Large intestine (tissue), 12 donors: ENCODE measurements at places on chromosomes 7 and 10.

GRCh38 chr7:64687249-64687648 is 21.3 kb downstream of the ZNF107 start:
- no peak for DNase-seq

- peak; percentile 55 for DNase-seq
Measured at GRCh38 chr7:73560109-73560835, 2.8 kb upstream of the BCL7B start.

DNA sequence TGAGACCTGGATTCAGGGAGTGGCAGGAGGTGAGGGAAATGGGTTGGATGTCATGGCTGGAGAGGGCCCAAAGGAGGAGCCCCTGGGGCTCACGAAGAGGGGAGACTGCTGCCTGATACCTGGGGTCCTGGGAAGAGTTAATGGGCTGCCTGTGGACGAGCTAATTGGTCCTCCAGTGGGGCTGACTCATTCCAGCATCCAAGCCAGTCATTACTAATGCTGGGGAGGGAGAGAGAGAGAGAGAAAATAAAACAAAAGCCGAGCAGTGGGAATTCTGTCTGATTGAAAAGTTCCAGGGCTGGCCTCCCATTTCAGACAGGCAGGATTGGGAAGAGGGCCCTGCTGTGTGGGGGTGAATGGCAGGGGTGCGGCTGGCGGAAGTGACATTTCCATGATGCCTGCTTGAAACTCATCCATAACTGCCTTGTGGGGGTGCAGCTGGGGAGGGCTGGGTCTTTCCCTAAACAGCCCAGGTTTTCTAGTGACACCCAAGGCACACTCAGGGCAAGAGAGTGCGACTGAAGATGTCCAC is 297.8 kb downstream of the RPS24 start:
- DNase-seq: no peak

DNA sequence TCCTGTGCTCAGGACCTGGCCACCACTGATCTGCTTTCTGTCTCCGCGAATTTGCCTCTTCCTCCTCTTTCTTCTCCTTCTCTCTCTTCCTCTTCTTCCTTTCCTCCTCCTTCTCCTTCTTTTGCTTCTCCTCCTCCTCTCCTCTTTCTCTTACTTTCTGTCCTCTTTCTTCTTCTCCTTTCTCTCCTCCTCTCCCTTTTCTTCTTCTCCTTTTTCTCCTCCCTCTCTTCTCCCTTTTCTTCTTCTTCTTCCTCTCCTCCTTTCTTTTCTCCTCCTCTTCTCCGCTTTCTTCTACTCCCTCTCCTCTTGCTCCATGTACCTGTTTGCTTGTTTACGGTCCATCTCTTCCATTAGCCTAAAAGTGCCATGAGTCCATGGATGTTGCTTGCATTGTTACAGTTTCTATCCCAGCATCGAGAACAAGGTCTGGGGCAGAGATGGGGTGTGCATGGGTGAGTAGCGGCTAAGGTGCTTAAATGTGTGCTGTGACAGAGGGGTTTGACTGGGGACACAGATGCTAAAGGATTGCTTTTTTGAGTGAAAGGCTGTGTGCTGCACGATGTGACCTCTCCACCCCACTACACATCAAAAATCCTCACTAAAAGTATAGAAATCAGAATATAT is 7.7 kb downstream of the SH2D4B start:
- no peak for DNase-seq

DNA sequence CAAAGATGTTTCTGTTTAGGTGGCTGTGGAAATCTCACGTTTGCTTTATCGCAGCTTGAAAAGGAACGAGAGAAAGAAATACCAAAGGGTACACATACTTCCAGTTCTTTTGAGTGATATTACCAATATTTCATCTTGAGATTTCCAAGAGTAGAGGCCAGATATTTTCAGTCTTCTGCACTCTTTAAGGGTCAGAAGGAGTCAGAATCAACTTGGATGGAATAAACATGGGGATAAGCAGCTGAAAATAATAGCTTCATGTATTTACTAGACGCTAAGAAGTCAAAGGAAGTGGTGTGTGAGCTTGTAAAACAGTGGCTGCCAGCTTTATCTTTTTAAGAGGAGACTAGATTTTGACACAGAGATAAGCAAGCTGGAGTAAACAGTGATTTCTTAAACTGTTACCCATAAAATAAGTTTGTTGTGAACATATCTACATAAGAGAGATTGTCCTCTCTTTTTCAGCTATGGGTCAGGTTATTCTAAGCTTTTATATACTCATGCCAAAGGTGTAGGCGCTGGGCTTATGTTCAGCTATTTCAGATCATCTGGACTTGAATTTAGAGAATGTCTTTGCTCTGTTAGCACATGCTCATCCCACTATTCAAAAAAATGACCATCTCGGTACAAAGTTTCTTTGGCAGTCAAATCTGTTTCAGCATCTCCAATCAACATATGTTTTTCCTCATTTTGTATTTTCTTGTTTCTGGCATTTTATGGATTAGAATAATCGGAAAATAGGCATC is 170.8 kb upstream of the TCF7L2 start:
- DNase-seq: no peak

GRCh38 chr10:6328699-6329423 is 126.1 kb downstream of the PFKFB3 start:
- DNase-seq: no peak

DNA sequence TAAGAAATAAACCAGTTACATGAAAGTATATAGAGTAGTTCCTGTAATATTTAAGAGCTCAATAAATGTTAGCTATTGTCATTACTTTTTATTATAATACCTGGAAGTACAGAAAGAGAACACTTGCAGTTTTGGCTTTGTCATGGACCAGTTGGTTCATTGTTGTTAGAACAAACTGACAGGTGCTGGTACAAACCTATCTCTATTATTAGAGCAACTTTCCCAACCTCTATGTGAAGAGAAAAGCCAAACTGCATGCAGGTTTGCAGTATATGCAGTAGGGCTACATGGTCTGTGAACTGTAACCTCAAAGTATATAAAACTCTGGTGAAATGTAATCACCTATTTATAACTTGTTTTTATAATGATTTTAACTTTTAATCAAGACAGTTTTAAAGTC is 20.4 kb downstream of the DNAJC9 start:
- no peak for DNase-seq

GRCh38 chr7:34723866-34724490 is 66.0 kb downstream of the NPSR1 start:
- DNase-seq: no peak

GRCh38 chr7:135601182-135601581 is 43.5 kb downstream of the NUP205 start:
- DNase-seq: no peak
